ENCODE measurements at places on chromosomes 2 and 18.

- no peak for DNase-seq
Measured at GRCh38 chr2:98711506-98711905, 19.4 kb downstream of the MGAT4A start.

DNA sequence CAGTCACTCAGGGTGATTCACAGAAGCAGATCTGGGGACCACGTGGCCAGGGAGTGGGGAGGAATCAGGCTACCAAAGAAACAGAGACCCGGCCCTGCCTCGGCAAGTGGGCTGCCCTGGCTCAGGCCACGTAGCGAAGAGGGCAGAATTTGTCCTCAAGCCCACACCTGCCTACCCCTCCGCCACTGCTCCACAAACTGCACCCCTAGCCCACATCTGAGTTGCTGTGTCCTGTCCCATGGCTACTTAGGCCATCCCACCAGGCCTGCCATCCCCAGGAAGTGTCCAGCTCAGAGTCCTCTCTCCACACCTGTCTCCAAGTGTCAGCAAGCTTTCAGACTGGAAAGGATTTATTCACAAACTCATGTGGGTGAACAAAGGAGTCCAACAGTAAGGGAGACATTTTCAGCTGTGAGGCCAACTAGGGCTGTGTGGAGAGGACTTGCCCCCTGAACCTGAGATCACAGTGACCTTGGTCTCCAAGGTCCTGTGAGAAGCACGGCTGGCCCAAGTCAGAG lies 31.7 kb upstream of the ASPRV1 start:
- DNase-seq, result no peak

DNA sequence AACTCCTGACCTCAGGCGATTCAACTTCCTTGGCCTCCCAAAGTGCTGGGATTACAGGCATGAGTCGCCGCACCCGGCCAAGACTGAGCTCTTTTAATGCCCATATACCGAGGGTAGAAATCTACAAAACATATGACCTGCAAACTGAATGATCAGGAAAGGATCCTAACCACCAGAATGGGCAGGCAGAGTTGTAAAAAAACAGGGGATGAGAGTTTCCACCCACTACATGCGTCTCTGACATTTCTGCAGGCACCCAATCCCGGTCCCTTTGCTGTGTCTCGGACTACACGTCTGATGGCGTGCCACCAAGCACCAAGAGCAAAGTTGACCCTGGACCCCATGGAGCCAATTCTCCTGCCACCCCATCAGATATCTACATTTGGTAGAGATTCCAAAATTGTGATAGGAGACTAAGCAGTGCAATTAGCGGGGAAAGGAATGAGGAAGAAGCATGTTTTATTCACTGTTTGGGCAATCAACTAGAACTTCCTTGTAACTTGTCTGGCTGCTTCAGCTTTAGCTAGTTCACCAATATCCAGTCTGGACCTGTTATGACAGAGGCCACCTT lies 74.1 kb downstream of the ATP8B1 start:
- DNase-seq, result no peak

- DNase-seq, result no peak
Measured at GRCh38 chr2:212423089-212423488, 115.5 kb downstream of the ERBB4 start.

GRCh38 chr18:9215221-9215933 lies 78.8 kb downstream of the ANKRD12 start:
- DNase-seq, result no peak

DNA sequence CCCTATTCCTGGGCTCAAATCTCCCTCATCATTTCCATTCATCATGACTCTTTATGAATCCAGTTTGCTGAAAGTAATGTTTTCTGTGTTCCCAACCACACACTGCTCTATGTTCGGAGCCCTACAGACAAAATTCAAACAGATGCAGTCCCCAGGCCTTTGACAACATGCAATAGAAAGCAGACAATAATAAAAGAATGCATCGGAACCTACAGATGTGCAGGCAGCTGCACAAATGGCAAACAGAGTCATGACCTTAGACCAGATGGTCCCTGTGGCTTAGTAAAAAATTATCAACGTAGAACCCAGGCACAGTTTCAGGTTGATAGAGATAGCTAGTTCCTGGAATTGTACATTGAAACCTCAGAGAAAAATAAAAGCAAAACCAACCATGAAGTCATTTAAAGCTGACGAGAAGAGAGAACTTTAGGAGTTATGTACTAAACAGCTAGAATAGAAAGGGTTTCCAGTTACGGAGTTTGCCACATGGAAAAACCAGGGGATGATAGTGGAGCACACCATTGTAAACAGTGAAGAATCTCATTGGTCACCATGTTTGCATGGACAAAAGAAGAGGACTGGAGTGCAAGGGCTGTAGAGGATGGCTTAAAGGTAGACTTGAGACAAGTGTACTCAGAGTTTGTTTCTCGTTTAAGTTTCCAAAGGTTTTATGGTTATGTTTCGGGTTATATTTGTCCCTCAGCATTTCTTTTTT lies 23.2 kb upstream of the ACVR1 start:
- DNase-seq, result no peak
